Parietal lobe (tissue), 2 donors: ENCODE measurements at places on chromosomes 3 and 15. TPM values are rescaled to one million over a fixed set of nuclear protein-coding genes. Genes with fewer than 3 reads are reported as not detected.

The HIGD2B gene
- not detected for total RNA-seq

The TNK2 gene
- 26.3 TPM for total RNA-seq

The CLDN11 gene
- total RNA-seq = 2.8 TPM

The SLC15A2 gene
- 9.4 TPM for total RNA-seq

The TM6SF1 gene
- total RNA-seq = 15.0 TPM

The KCNAB1 gene
- total RNA-seq = 14.1 TPM

The TFG gene
- 73.2 TPM for total RNA-seq

The SYNPR gene
- total RNA-seq = 45.7 TPM

The SLC22A14 gene
- total RNA-seq = 1.3 TPM

The ECE2 gene
- 6.9 TPM for total RNA-seq

The FEZF2 gene
- 19.1 TPM for total RNA-seq

The PHLDB2 gene
- total RNA-seq = 17.8 TPM

The KLHL40 gene
- total RNA-seq = not detected

The PDZRN3 gene
- 96.4 TPM for total RNA-seq

The RPP14 gene
- total RNA-seq = 18.2 TPM

The ADGRG7 gene
- total RNA-seq = not detected

The LINGO1 gene
- total RNA-seq = 67.9 TPM

The SUSD5 gene
- 2.5 TPM for total RNA-seq

The TMC3 gene
- total RNA-seq = 0.31 TPM

The PCSK6 gene
- 16.3 TPM for total RNA-seq

The ROPN1 gene
- not detected for total RNA-seq

The PLA2G4E gene
- not detected for total RNA-seq

The LDHAL6B gene
- total RNA-seq = not detected

The ZIC1 gene
- total RNA-seq = 5.9 TPM

The LRRC15 gene
- total RNA-seq = not detected

The PPM1L gene
- 106 TPM for total RNA-seq
